CD4-positive, alpha-beta T cell treated with Interferon alpha-2 for 1 hour (primary cell): ENCODE measurements at places on chromosomes 2 and 18.
A peak's percentile ranks its signal among the peaks of the same experiment; 100 is the strongest.

DNA sequence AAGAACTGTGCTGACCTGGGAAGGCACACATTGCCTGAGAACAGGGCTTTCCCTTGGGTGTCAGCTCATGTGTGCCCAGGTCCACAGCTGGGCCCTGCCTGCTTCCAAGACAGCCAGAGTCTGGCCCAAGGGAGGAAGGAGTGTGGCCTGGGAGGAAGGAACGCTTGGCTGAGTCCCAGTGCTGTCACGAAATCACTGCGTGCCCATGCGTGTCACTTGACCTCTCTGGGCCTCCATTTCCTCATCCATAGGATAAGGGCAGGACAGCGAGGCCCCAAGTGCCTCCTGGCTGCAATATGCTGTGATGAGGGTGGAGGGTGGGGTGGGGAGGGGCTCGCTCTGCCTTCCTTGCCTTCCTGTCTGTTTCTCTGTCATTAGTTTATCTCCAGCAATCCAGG, 642 bp upstream of the KCNK3 start:
- DNase-seq: no peak

GRCh38 chr2:164810843-164811242, 30.8 kb downstream of the COBLL1 start:
- DNase-seq: no peak

GRCh38 chr2:180985771-180986395, 5.5 kb downstream of the UBE2E3 start:
- no peak for DNase-seq

DNA sequence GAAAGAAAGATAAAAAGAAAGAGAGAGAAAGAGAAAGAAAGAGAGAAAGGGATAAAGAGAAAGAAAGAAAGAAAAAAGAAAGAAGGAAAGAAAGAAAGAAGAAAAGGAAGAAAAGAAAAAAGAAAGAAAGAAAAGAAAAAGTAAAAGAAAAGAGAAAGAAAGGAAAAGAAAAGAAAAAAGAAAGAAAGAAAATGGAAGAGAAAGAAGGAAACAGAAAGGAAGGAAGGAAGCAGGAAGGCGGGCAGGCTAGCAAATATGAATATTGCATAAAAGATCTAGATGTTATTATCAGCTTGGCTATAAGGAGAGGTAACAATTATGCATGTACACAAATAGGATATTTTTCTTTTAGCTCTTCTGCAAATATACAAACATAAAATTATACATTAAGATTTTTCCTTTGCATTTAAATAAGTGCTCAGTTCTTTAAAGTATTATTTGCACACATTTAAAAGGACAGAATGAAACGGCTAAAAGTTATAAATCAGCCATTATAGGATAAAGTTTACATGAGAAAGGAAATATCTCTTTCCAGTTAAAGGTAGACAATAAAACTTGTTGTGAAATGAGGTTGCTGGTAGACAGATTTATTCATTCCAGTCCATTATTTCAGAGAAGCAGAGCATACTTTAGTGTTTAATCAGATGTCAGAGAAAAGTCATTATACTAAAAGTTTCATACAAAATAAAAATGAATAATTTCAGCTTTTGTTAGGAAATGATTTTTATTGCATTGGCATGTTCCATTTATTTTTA, 511.4 kb downstream of the KCNJ3 start:
- no peak for DNase-seq

GRCh38 chr2:2839782-2840531, 508.9 kb upstream of the MYT1L start:
- no peak for DNase-seq

DNA sequence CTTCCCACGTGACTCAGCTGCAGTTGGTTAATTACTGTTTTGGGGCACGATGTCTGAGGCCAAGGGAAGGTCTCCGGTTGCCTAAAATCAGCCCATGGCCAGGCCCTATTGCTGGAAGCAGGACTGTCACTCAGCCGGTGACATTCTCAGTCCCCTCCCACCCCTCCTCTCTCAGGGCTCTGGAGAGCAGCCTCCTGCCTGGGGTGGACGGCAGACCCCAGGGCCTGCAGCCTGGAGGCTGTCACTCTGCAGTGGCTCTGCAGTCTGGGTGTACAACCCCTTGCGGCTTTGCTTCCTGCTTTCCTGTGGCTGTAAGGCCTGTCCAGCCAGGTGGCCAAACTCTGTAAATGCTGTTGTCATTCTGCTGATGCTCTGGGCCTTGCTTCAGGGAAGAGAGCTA, 32.8 kb downstream of the ZBTB7C start:
- no peak for DNase-seq

DNA sequence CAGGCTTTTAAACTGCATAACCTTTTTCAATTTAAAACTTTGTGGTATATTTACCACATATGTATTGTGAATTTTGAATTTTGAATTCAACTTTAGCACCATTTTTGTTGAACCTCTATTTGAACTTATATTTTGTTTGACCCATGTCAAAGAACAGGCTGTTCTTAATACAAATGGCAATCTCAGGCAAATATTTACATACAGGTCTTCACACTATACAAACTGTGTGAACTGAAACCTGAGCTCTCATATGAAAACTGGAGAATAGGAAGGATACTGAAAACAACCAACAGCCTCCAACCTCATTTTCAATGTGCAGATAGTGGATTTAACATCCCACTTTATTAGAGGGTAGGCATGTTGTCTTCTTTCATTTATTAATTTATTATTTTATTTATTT, 491.8 kb downstream of the KCNJ3 start:
- DNase-seq: no peak

DNA sequence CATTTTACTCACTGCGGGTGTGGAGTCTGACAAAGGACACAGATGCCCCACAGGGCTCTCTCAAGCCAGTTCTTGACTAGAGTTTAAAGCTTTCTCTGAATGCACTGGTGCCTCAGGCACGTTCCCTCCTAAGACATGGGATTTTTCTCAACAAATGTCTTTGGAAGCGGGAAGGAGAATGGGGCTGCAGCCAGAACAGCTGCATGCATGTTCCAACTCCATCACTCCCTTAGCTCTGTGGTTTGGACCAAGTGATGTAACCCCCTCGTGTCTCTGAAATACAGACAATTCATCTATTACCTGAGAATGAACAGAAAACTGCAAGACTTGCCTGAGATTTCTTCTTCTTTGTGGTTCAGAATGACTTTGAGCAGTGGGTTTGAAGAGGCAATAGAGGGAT, 141.7 kb upstream of the SERPINE2 start:
- DNase-seq: no peak

- no peak for DNase-seq
Measured at GRCh38 chr18:44819944-44820510, 139.3 kb downstream of the SETBP1 start.

DNA sequence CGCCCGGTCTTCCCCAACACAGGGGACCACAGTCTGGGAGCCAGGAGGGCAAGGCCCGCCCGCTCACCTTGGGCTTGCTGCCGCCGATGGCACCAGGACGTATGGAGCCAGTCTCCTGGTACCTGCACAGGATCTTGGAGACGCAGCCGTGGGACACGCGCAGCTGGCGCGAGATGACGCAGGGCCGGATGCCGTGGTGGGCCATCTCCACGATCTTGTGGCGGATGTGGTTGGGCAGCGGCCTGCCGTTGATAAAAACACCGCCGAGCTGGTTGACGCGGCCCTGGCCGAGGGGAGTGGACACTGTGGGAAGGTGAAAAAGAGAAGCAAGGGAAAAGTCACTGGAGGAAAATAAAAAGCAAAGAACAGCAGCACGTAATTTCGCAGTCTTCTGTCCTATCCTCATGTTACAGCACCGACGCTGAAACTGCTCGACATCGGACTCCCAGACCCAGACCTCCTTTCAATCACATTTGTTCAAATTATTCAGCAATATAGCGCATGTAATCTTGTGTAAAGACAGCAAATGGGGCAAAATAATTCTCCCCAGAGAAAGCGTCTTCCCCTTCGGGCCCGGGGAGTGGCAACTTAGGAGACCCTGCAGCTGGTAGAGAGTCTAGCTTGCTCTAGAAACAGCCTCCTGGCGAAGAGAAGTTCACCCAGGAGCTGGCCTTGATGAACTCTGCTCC, 1.7 kb downstream of the PAX3 start:
- no peak for DNase-seq

- peak; percentile 51 for DNase-seq
Measured at GRCh38 chr18:12236934-12237832, 17.0 kb upstream of the CIDEA start.

GRCh38 chr2:1910592-1911246, 166.4 kb upstream of the PXDN start:
- no peak for DNase-seq

GRCh38 chr2:75632091-75632701, 14.4 kb upstream of the MRPL19 start:
- no peak for DNase-seq
